ENCODE measurements at places on chromosomes 1 and 21.

DNA sequence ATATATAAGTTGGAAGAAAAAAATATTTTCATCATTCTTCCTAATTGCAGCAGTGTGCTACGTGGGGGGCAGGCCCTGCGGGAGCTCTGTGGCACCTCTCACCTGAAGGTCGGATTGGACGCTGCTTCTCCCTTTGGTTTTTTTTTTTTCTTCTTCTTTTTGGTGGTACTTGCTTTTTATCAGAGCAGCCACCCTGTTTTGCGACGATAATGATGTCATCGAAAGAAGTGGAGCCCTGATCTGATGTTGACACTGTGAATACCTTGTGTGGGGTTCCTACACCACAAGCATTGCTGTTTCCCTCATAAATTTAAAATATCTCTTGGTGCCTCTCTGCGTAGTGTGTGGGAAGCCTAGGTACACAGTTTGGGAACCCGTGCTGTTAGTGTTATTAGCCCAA is 5.5 kb downstream of the TRAPPC10 start:
- no peak for DNase-seq

GRCh38 chr1:33893147-33893830 is 29.4 kb downstream of the HMGB4 start:
- no peak for DNase-seq

DNA sequence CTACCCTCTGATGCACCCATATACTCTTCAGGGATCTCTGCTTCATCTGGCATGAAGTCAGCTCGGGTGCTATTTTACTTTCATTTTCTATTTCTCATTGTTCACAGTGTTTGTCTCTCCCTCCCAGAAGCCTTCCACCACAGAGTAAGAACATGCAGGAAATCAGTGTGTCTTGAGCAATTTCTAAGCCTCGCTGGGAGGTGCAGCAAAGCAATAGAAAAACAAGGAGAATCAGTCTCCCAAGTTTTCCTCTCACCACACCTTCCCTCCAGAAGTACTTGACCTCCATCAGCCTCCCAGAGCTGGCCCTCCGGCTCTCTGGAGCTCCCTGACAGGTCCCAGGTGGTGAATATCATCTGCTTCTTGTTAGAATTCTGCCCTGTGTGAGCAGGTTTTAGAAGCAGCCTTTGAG is 594.7 kb upstream of the CAMK1G start:
- no peak for DNase-seq

GRCh38 chr21:44299458-44300261 is at the start of gene PFKL:
PFKL (plus strand) TSS chr21:44300053; CDS start chr21:44300106, 53 bp downstream.
- peak; percentile 62 for DNase-seq

GRCh38 chr1:155008015-155008941 is 5.7 kb downstream of the ZBTB7B start:
- no peak for DNase-seq

- DNase-seq: no peak
Measured at GRCh38 chr1:207056673-207057072, 3.6 kb downstream of the PFKFB2 start.

GRCh38 chr1:152386940-152387339 is 27.1 kb downstream of the CRNN start:
- DNase-seq: no peak

- DNase-seq: peak; percentile 12
Measured at GRCh38 chr1:235708390-235708962, 58.9 kb upstream of the GNG4 start.

- DNase-seq: no peak
Measured at GRCh38 chr1:106785176-106785575, 271.3 kb upstream of the PRMT6 start.

GRCh38 chr1:92424381-92424780 is 62.3 kb downstream of the GFI1 start:
- DNase-seq: no peak

DNA sequence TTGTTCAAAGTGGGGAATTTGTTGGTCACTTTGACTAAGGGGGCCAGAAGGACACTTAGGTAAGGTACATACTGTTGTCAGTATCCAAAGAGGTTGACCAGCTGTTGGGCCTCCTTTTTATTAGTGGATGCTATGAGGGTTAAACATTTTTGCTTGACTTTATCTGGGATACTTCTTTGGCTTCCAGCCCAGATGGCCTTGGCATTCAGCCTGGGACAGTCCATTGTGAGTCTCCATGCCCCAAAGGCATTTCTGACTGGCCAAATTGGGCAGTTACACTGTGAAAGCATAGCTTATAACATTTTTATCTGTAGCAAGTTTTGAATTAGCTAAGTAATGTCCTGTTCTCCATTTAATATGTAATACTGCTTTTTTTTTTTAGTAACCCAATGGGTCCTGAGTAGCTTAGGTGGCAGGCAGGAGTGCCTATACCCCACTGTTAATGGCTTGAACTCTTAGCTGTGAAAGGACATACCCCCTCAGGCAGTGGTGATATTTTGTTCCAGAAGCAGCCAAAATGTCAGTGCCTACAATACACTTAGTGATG is 35.4 kb upstream of the CD1D start:
- DNase-seq: peak; percentile 68

DNA sequence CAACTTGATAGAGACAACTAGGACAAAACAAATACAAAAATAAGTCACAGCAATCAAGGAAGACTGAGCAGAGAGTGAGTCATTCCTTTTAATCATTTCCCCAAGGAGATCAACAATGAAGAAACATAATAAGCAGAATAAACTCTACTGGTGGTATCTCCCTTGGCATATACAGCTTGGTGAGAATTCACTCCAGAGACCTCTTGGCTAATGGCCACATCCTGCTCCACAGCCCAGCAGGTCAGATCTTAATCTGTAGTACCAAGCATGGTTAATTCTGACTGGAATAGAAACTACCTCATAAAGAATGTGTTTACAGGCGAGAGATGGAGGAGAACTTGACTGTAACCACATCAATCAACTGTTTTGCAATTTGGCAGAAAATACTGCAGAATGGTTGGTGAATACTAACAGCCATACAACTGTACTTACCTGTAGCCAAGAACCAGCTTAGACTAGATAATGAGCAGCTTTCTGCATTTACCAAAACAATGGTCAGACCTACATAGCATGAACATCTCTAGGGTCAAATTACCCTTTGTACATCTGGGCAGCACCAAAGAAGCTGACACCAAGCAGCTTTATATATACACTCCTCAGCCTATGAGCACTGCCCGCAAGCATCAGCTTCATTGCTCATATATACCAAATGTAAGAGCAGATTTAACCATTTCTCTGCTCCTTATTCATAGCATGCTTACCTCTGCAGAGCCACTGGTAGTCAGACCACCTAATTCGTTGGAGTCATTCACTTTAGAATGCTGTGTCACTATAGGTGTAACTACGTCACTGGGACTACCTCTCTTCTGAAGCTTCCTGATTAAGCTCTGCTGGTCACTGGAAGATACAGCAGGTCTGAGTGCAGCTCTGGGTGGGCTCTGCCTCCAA is 51.0 kb downstream of the KIAA0319L start:
- DNase-seq: peak; percentile 79

DNA sequence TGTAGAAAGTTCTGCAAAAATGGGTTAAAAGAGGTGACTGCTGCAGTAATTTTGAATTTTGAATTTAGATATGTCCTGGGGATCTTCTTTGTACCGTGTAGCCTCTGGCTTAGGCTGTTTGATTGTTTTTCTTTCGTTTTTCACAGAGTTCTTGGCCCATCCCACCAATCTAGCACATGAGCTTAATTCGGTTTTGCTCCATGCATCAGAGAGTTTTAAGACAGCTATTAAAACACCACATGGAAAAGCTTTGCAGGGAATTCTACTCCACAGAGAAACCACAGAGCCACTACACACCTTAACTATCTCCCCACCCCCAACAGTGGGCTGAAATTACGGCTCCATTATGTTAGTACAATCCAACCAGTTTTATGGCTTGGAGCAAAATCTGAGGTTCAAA is 25.5 kb downstream of the SPAG17 start:
- no peak for DNase-seq

- peak; percentile 23 for DNase-seq
Measured at GRCh38 chr1:41359211-41360073, 1.8 kb upstream of the FOXO6 start.
